Activated naive CD8-positive, alpha-beta T cell treated with anti-CD3 and anti-CD28 coated beads for 36 hours (primary cell): ENCODE measurements at places on chromosomes 13 and 19.

DNA sequence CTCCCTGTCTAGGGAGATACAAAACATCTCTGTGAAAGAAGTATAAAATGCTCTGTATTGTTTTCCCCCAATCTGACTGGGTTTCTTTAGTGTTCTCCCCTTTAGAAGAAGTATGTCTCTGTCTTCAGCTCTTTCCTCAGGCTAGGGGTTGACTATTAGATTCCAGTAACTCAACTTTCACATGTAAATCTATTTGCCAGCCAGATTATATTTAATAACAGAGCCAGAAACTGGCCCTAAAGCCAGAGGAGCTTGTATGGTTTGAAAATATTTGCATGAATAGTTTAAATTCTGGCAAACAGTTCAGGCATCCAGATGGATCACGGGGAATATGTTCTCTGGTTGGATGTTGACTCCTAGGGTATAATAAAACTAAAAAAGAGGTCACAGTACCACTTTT is 22.3 kb upstream of the CYSLTR2 start:
- no peak for DNase-seq

GRCh38 chr13:65378484-65378883 is 1851.7 kb downstream of the PCDH9 start:
- no peak for DNase-seq

DNA sequence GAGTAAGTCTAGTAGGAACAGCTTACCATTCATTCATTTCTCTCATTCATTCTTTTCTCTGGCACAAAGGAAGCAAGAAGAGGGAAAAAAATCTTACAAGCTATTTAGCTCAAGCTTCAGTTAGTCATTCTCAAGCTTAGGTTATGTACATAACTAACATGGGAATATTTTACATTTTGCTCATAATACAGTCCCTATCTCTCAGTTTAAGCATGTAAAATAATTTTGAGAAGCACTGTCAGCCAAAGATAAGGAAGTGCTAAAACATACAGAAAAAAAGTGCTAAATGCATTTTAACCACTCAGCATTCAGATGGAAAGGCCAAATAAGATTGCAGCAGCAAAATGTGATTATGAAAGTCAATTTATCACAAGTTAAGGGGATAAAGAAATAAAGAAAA is 7.9 kb downstream of the RBM26 start:
- no peak for DNase-seq

DNA sequence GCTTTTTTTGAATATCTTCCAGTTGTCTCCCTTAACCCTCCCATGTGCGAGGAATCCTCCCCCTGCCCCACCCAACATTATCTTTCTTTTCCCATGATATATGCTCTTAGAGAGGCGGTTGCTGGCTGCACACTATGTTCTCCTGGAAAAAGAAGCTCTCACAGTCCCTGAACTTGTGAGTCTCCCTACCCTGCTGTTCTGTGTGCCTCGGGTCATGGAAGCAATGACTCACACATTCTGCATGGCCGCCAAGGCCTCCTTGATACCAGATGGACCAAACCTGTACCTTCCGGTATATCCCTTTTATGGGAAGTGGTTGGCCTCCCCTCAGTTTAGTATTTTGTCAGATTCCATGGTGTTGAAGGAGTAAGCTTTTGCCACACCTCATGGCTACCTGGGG is 705.4 kb downstream of the SLITRK6 start:
- no peak for DNase-seq

- no peak for DNase-seq
Observed at GRCh38 chr19:52140032-52140710, 433 bp upstream of the ZNF616 start.
